ENCODE measurements at places on chromosomes 6 and 20. TPM values are rescaled to one million over a fixed set of nuclear protein-coding genes. Genes with fewer than 3 reads are reported as not detected.
A peak's percentile ranks its signal among the peaks of the same experiment; 100 is the strongest.

GRCh38 chr6:2854396-2854982, 12.8 kb upstream of the SERPINB1 start:
- DNase-seq: peak; percentile 82

DNA sequence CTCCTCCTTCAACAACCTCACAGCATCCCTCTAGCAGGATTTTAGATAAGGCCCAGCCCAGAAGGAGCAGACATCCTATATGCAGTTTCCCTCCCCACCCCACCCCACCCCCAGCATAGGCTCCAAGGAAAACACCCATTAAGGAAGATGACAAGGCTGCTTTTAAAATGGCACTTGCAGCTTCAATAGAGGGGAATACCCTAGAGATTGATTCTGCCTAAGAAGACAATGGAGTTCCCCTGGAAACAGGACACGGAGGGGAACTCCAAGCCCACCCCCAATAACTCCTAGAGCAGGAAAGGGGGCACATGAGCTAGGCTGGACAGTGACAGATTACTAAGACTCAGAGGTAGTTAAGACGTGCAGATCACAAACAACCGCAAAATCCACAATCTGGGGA, 34.7 kb downstream of the CPNE5 start:
- no peak for DNase-seq

GRCh38 chr6:108598305-108598863, 37.7 kb downstream of the FOXO3 start:
- no peak for DNase-seq

DNA sequence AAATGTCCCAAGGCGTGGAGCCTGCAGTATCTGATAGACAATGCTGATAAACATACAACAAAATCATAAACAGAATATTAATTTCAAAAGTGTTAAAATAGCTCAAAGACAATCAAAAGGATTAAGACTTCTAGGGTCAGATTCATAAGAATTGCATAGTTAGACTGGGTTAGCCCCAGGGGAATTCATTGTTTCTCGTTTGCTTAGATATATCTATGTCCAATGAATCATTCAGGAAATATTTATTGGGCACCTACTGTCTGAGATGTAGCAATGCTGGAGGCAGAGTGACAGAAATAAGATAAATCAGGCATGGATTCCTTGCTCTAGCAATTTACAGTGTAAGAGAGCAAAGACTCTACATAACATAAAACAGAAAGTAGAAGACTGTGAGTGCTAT, 124.4 kb upstream of the PRL start:
- no peak for DNase-seq

DNA sequence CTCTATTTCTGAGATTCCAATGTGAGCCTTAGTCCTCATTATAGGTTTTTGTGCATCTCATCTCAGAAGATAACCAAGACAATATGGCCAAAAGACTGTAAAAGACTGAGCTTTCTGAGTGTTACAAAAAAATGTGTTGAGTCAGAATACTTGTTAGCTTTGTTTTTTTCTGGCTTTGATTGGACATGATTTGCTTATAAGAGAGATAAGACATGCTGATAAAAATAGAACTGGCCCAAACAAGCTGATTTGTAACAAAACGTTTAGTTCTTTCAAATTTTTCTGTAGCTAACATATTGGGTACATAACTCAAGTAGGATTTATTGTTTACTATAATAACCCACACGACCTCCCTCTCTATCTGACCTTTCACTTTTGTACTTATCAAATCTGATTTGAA, 32.9 kb downstream of the FILIP1 start:
- DNase-seq: no peak

- no peak for DNase-seq
Observed at GRCh38 chr20:40335901-40336351, 353.1 kb downstream of the MAFB start.

DNA sequence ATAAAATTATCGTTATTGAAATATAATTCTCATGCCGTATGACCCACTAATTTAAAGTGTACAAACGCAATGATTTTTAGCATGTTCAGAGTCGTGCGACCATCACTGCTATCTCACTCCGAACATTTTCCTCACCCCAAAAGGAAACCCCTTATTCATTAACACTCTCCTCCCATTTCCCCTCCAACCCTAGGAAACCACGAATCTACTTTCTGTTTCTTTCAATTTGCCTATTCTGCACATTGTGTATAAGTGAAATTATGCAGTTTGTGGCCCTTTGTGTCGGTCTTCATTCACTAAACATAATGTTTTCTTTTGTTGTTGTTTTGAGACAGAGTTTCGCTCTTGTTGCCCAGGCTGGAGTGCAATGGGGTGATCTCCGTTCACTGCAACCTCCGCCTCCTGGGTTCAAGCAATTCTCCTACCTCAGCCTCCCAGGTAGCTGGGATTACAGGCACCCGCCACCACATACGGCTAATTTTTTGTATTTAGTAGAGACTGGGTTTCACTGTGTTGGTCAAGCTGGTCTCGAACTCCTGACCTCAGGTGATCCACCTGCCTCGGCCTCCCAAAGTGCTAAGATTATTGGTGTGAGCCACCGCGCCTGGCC, 99.7 kb upstream of the ZNF217 start:
- no peak for DNase-seq

- DNase-seq: no peak
Observed at GRCh38 chr6:14147891-14148290, 30.3 kb downstream of the CD83 start.

- DNase-seq: no peak
Observed at GRCh38 chr20:20989081-20989480, 117.1 kb downstream of the LINC00237 start.

DNA sequence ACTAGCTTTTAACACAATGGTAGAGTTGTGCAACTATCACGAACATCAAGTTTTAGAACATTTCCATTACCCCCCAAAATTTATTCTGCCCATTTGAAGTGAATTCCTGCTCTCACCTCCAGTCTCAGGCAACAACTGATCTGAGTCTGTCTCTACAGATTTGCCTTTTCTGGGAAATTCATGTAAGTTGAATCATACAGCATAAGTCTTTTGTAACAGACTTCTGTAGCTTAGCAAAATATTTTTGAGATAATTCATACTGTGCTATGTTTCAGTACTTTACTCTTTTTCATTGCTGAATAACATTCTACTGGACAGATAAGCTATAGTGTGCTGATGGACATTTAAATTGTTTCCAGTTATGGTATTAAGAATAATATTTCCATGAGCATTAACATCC, 447.3 kb upstream of the GJE1 start:
- DNase-seq: no peak

- DNase-seq: no peak
Observed at GRCh38 chr20:62132421-62132820, 10.1 kb downstream of the LSM14B start.

DNA sequence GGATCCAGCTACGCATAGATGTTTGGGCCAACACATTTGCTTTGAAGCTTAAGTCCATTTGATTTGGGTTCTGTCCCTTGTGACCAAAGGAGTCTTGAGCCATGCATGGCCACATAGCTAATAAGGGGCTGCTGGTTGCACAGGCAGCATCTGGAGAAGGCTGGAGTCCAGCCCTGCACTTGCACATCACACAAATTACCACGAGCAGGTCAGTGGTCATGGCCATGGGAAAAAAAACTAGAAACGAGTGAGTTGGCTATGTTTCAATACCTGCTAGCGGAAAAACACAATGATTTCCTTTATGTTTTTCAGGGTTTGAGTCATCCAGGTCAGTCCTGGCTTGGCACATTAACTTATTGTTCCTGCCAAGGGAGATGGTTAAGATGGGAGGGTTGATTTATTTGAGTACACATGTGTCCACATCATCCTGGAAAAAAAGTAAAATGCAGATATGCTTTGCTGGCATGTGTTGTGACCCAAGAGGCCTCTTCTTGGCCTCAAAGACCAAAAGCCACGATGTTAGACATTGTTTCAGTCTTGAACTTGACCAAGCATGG, 5.6 kb upstream of the STX16 start:
- no peak for DNase-seq

DNA sequence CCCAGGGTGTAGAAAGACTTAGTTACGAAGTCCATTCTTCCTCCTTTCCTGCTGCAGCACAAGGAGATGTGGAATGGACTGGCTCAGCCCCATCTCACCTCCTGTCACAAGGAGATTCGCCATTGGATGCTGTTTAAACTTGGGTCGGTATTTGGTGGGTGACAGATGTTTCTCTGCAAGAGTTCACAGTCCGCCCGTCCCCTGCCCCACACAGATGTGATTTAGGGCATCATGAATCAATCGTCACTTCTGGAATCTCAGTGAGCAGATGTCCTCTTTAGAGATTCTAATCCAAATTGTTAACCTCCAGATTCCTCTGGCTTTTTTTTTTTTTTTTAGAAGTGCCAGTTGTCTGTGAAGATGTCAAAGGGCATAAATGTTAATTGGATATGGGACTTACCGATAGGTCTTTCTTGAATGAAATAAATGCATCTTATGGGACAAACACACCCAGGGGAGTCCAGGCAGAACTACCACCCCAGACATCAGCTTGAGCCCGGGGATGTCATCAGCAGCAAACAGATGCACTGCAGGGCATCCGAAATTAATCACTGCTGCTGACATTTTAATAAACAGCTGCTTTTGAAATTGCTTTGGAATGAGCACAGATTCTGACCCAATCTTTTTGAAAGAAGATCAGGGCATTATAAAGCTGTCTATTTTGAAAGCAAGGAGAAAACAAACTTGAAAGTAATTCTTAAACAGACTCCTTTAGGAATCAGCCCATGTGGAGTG, 117.6 kb upstream of the CDH4 start:
- no peak for DNase-seq

DNA sequence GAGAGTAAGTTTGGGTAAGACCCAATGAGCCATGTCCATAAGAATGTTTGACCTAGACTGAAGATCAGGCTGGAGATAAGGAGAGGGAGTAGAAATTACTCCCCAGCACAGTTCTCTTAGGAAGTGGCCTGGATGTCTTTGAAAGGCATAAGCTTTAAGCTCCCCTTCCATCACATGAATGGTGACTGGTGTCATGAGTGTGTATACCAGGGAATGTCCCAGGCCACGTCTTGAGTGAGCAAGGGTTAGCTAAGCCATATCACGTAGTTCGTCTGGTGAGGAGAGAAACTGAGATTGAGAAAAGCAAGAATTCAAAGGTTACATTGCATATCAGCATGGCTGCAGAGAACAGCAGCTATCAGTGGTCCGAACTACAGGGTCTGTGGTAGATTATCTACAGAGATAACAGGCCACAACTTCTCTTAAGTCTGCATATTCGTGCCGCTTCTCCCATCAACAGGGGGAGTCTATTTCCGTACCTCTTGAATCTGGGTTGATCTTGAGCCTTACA, 60.1 kb upstream of the BMP2 start:
- no peak for DNase-seq

- DNase-seq: no peak
Observed at GRCh38 chr20:34891166-34892062, 15.0 kb downstream of the ACSS2 start.

DNA sequence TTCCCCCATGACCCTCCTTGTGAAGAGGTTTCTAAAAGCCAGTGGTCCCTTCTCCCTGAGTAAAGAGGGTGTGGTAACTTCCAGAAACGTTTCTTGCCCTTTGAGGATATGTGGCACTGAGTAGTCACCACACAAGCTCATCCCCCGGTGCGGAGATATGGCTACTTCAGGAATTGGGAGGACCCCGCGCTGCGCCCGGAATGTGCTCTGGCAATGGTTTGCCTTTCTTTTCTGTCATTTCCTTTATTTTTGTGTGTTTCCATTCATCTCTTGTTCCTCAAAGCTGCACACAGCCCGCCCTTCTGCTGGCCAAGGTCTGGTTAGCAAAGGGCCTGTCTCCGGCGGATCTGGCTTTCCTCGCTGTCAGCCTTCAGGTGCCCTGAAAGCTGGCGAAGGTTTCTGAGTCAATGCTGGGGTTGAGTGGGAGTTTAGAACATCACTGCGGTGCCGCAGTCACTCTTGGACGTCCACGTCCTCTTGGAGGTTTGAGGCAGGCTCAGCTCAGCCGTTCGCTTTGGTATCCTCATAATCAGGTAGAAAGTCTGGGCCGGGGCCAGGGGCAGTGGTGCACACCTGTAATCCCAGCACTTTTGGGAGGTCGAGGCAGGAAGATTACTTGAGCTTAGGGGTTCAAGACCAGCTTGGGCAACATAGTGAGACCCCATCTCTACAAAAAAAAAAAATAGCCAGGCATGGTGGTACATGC, 67.2 kb downstream of the TCP11 start:
- no peak for DNase-seq

DNA sequence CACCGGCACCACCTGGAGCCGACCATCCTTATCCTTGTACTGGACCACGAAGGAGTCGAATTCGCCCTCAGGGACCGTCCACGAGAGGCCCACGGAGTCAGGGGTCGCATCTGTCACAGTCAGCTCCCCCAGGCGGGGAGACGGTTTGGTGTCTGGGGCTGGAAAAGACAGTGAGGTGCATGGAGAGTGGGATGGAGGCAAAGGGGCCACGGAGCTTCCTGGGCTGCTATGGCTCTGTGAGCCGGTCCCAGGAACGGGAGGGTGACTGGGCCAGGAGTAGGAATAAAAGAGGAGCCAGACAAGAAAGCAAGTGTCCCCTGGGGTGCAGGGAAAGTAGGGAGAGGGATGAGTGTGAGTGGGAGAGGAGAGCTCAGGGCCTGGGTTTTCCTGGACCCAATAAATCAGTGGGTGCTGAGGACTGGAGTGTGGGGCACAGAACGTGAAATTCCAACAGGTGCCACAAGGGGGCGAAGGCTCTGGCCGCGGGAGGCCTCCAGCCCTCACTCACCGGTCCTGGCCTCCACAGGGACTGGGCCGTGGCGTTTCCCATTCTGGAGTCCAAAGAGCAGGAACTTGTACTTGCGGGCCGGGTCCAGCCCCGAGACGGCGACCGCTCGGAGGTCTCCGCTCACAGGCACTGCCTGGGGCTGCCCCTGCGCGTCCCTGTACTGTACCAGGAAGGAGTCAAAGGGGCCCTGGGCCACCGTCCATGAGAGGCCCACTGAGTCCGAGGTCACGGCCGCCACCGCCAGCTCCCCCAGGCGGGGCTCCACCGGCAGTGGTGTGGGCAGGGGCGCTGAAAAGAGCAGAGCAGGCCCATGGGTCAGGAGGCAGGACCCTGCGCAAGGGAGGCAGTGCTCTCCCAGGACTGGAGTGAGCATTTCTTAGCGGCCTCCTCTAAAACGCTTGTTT, 9.9 kb downstream of the CYP21A2 start:
- DNase-seq: no peak

- DNase-seq: no peak
Observed at GRCh38 chr6:122400121-122400450, 634 bp downstream of the HSF2 start.

GRCh38 chr20:45959126-45959525, 12.9 kb downstream of the ZNF335 start:
- no peak for DNase-seq

DNA sequence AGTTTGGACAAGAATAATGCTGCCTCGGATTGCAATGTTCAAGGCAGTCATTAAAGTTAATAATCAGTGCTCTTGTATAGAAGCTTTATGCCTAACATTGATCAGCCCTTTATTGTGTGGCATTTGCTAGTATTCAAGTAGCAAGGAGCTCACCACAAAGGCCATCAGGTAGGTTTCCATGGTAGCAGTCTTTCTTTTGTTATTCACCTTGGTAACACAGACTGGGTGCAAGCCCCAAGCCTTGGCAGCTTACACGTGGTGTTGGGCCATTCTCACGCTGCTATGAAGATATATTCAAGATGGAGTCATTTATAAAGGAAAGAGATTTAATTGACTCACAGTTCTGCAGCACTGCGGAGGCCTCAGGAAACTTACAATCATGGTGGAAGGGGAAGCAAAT, 149.3 kb downstream of the ADAT2 start:
- no peak for DNase-seq

- no peak for DNase-seq
Observed at GRCh38 chr6:118780668-118781067, 113.3 kb upstream of the ASF1A start.

SEMG1 gene
- total RNA-seq: not detected

CDSN gene
- total RNA-seq: not detected

POM121L2 gene
- total RNA-seq: not detected

SLC2A10 gene
- 20.6 TPM for total RNA-seq

COL19A1 gene
- total RNA-seq: not detected

TSBP1 gene
- not detected for total RNA-seq

DUSP15 gene
- total RNA-seq: 0.48 TPM

Measured in glomerular endothelial cell (primary cell).